ENCODE measurements at places on chromosomes 7 and 10.

DNA sequence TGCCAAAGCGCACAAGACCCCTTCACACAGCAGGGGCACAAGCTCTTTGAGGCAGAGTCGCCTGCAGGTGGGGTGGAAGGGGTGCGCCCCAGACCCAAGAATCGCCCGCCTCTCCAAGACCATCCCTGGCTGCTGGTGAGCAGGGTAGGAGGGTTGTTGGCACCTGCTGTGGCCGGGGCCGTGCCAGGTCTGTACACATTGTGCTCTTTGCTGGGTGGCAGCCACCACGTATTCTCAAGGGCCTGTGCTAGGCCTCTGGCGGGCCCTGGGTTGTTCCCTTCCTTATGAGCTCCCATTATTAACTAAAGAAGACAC is 84.4 kb downstream of the LHPP start:
- no peak for DNase-seq

- peak; percentile 12 for DNase-seq
These were observed at the start of gene LRRC4 for GRCh38 chr7:128030654-128031611. Gene LRRC4, minus strand, starts transcription at chr7:128031437. Its CDS starts 797 bp downstream, at chr7:128030640.

DNA sequence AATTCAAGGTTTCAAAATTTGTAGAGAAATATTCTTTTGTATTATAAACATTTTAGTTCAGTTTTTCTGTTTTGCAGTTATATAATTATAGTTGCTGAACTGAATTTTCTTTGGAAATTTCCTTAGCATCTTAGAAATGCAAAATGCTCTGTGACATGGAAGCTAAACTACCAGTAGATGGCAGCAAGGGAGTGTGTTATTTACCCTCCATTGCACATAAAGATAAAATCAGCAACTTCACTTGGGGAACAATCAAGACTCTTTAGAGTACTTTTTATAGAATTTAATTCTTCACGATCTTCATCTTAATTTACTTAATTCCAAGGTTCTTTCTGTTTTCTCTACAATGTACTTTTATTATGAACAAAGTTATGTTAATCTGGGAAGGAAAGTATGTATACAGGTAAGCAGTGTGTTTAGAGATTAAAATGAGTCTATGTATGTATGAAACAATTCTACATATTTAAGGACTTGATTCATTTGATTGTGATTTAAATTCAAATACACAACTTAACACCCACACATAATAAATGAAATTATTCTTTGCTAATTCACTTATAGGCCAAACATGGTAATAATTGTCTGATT is 404.2 kb downstream of the THSD7A start:
- no peak for DNase-seq

DNA sequence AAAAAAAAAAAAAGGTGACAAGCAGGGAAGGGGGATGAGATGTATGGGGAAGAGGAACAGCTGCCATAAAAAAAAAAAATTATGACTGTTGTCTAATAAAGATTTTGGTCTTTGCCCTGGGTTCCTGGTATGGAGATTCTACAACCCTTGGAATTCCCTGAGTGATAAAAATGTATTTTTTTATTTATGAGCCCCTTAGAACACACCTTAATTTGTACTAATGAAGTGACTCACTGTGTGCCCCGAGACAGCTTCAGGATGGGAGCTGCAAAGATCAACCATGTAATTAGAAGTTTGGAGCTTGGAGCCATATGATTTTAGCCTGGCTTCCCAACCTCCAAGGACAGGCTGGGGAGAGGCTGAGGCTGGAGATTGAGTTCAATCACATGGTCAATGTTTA is 69.7 kb downstream of the NHLRC2 start:
- DNase-seq, result no peak

DNA sequence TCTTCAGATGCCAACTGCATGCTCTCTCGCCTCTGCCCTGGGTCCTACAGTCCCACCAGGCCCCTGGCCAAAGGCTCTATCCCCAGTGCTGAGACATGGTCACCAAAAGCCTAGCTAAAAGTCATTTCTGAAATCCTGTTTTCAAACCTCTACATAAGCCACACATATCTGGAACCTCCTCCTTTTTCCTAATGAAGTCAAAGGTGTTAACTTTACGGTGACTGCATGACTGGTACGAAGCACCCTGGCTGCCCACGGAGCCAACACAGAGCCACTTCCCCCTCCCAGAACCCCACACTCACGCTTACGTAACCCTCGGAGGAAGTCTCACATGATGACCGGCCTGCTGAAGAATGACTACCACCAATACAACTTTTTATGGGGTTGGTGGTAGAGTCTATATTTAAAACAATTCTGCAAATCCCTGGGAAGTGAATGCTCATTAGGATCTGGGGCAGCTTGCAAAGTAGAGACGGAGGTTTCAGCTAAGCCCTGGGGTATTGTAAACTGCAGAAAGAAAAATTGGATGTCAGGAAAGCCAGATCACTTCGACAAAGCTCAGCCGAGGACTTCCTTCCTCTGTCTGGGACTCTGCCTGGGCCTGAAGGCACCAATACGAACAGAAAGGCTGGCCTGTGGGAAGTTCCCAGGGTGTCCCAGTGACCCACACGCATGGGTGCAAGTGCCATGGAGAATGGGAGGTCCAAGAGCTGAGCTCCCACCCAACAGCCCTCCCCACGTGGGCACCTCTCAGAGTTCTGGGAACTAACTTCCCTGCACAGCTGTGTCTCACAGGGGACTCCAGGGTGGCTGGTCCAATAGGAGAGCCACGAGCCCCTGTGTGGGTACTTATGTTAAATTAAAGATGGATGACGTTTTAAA is 50.7 kb downstream of the PDGFA start:
- DNase-seq, result no peak

GRCh38 chr7:106318482-106318881 is 33.7 kb upstream of the NAMPT start:
- DNase-seq, result no peak

DNA sequence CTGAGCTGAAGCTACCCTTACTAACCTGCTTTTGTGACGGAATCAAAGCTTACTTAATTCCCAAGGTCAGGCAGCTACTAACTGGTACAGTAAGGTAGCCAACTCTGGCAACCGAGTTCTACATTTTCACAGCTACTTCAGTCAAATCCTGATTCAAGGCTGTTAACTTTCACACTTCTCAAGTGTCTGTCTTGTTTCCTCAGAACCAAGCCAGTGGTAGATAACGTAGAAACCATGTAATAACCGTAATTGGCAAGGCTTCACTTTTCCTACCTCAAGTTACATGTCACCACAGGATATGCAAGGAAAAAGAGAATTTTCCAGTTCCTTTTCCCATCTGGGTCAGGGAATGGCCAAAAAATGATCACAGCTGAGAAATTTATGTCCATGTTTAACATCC is 746.7 kb downstream of the NRG3 start:
- no peak for DNase-seq

DNA sequence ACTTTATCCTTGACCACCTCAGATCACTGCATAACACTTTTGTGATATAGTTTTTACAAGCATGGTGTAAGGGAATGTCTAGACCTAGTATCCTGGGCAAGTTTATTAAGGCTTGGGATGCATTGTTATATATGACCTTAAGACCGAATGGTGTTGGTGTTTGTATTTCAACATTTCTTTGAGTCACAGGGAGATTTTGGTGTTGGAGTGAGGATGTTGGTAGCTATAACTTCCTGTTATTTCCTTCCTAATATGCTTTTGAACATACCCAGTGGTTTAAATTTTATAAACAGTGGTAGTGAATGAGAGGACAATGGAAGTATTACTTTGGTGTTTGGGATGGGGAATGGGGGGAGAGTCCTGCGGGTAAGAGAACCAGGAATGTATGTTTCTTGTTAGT is 2.6 kb downstream of the EXOC4 start:
- no peak for DNase-seq

DNA sequence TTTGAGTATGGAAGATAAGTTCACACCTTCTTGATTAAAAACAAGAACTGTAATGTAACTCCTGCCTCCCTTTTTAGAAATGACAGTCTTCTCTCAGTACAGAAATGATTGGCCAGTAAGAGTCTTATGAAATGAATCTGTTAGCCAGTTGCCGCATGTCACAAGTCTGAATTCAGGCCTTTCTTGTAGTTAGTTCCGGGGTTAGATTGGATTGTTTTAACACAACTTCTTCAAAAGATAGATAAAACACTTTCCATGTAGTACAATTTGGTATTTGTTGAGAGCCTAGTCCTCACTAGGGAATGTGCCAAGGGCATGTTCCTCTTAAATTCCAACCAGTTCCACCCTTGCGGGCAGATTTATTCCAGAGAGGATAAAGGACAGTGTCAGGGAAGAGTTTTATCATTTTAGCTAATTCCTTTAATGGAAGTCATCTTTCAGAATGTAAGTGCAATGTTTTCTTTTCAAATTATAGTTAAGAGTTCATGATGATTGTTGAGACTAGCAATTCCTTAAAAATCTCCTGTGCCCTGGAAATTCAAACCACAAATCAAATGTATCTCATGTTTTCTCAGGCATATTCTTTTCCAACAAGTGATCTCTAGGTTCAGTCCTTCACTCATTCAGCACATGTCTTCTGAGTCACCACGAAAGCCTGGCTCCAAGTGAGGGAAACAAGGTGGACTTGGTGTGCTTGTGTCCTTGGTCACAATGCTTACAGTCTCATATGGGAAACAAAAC is 4.1 kb downstream of the FHIP2A start:
- no peak for DNase-seq

Data from stimulated activated CD4-positive, alpha-beta T cell treated with anti-CD3 and anti-CD28 coated beads, Interleukin-1b, Interleukin-23, amount 100 ng/mL, for 48 hours (primary cell).